ENCODE measurements at places on chromosomes 7 and 10. TPM values are rescaled to one million over a fixed set of nuclear protein-coding genes. Genes with fewer than 3 reads are reported as not detected.

DGKB gene
- polyA plus RNA-seq: not detected

FZD1 gene
- polyA plus RNA-seq: 1.3 TPM

PDK4 gene
- polyA plus RNA-seq: not detected

CNTNAP2 gene
- 2.2 TPM for polyA plus RNA-seq

KCNIP2 gene
- 0.41 TPM for polyA plus RNA-seq

DNA sequence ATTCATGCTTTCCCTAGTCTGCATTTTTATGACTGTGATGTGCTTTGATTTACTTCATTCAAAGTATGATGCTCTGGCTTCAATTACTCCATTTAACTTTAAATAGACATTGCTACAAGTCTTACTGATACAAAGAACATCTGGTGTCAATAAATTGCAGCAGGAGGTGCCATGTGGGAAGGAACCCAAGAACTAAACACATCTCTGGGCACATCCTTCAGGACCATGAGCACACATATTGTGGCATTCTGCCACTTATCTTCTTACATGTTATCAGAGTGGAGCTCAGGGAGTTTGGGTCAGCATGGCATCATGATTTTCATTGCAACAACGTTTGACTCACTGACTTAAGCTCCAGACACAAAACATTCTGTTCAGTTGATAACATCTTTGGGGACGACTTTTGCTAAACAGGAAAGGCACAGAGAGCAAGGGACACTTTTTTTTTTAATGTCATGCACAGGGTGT lies 227.0 kb downstream of the DKK1 start:
- H3K27ac ChIP-seq: no peak overlapping the region
- DNase-seq: no peak
- H3K27me3 ChIP-seq: no peaks in the 10 kb centered on the region
- H3K4me1 ChIP-seq: peaks cover 26% of the 10 kb centered on the region
- no peak overlapping the region for H3K4me3 ChIP-seq

GRCh38 chr7:75654855-75655254 lies 83.9 kb downstream of the HIP1 start:
- no peak for DNase-seq
- H3K27ac ChIP-seq: no peak overlapping the region
- no peaks in the 10 kb centered on the region for H3K36me3 ChIP-seq
- peaks cover under 1% of the 10 kb centered on the region for H3K4me1 ChIP-seq

- no peak for DNase-seq
- no peak overlapping the region for H3K4me3 ChIP-seq
- peak overlapping the region; percentile 69 for H3K27ac ChIP-seq
Observed at GRCh38 chr10:102604439-102604841, 39.8 kb upstream of the TRIM8 start.

DNA sequence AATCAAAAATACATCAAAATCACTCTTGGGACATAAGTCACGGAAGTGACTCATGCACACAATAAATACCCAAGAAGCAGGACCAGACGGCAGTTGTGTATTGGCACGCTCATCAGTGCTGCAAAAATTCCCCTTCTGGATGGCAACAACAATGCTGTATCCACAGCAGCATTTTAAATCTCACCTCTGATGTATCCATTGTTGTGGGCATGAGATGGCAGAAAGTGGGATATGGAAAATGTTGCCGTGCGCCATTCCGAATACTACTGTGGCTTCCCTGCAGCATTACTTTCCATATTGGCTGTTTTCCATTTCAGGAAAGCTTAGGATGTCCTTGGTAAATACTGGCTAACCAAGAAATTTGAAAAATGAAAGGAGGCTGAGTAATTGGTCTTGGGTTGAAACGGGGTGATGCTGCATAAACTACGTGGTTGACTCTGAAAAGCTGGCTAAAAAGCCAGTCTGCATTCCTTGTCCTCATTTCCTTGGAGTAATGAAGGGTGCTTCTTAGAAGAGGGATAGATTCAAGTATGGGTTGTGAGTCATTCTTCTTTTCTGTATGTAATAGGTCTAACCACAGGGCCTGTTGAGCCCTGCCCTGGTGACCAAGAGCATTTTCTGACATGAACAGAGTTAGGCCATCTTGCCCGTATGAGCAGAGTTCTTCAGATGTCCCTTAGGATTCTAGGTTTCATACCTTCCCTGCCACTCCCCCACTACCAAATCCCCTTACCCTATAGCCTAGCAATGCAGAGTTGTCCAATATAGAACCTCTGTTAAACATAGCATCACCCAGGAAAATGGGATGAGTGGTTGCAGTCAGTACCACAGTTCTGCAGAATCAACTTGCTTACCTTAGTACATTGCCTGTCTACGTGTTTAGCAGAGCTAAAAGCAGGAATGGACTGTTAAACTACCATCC lies 36.3 kb upstream of the TOMM7 start:
- peaks cover 67% of the 10 kb centered on the region for H3K4me1 ChIP-seq
- peak; percentile 86 for DNase-seq
- no peak overlapping the region for H3K4me3 ChIP-seq

DNA sequence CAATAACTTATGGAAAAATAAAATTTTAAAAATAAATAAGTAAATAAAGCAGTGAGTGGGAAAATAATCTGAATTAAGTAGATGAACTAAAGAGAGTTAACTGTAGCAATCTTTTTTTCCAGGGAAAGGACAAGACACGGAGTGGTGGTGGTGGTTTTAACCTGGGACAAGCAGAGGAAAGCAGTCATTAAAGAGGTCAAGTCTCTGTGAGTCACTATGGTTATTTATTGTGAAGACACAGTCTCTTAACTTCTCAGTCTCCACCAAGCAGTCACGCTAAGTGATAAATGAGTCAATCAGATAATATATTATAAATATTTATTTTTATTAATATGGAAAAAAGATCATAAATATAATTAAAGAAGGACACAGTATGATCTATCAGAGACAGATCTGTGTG lies 228.1 kb upstream of the MEOX2 start:
- no peaks in the 10 kb centered on the region for H3K36me3 ChIP-seq
- no peaks in the 10 kb centered on the region for H3K27me3 ChIP-seq
- no peak for DNase-seq
- H3K27ac ChIP-seq: no peak overlapping the region

DNA sequence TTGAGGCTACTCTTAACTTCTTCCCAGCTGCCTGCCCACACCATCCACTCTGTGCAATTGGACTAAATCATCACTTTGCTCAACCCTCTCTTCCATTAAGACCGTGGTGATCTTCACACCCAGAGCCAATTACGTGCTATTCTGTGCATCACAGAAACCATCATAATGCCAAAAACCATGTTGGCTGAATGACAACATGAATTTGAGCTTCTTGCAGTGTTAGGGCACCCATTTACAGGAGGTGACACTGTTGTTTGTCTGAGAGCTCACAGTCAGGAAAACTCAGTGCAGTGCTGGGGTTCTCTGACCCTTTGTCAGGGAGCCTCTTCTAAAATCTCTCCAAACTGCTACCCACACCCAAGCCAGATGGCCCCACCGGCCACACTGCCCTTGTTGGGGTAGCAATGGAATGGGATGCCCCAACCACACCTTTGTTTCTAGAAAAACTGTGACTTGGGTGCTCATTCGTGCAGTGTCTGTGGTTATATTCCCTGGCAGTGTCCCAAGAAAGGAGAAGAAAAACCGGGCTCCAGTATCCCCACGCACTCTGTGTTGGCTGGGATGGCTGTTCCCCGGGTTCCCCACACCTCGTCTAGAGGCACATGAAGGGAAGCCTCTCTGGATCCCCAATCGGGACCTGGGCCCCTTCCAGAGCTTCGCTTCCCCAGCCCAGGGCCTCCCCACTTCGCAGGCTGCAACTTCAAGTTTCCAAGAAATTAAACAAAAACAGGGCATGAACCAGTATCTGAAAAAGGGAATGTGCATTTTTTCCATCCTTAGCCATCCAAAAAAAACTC lies 2.0 kb upstream of the TNS3 start:
- peaks cover 13% of the 10 kb centered on the region for H3K27me3 ChIP-seq
- H3K4me3 ChIP-seq: no peak overlapping the region
- no peak for DNase-seq
- no peak overlapping the region for H3K27ac ChIP-seq
- peaks cover 19% of the 10 kb centered on the region for H3K4me1 ChIP-seq
- H3K36me3 ChIP-seq: no peaks in the 10 kb centered on the region

DNA sequence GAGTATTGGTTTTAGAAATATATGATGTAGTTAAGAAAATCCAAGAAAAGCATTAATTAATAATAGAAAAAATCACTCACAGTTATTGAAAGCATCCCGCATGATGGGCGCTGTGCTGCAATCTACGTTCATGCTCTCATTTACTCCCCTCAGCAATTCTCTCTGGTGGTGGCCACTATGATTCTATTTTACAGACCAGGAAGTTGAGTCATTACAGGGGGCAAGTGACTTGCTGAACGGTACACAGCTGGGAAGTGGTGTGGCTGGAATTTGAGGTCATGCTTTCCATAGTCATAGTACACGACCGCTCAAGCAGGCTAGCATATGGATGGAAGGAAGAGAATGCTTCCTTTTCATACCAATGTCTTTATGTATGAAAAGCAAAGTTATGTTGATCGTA lies 117.4 kb downstream of the TES start:
- no peaks in the 10 kb centered on the region for H3K4me1 ChIP-seq
- H3K27ac ChIP-seq: no peak overlapping the region
- no peak overlapping the region for H3K4me3 ChIP-seq
- H3K27me3 ChIP-seq: no peaks in the 10 kb centered on the region
